ENCODE measurements at places on chromosomes 7 and 10.

- DNase-seq = no peak
These were observed 470.7 kb downstream of the DNAJB6 start for GRCh38 chr7:157807510-157807909.

GRCh38 chr7:114554781-114555537 lies 140.3 kb downstream of the FOXP2 start:
- DNase-seq = no peak

GRCh38 chr7:28408960-28409715 lies 3.2 kb upstream of the CREB5 start:
- peak; percentile 45 for DNase-seq

DNA sequence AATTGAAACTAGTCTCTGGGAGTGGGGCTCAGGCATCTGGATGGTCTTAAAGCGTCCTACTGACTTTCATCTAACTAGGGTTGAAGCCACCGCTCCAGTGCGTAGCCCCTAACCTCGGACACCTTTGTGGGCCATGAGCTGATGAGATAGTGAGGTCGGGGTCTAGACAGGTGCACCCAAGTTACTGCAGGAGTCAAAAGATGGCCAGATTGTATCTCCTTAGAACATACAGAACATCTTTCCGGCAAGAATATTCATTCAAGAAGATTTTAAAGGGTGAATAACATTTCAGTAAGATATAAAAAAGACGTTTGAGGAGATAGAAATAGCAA lies 20.6 kb downstream of the RBM17 start:
- DNase-seq = no peak

DNA sequence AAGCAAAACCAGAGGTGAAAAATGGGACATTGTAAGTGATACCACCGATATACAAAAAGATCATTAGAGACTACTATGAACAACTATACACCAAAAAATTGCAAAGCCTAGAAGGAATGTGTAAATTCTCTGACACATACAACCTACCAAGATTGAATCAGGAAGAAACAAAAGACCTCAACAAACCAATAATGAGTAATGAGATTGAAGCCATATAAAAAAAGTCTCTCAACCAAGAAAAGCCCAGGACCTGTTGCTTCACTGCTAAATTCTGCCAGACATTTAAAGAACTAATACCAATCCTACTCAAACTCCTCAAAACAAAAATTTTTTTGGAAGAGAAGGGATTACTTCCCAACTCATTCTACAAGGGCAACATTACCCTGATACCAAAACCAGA lies 134.0 kb downstream of the TPST1 start:
- no peak for DNase-seq

- peak; percentile 37 for DNase-seq
These were observed 1.1 kb upstream of the KLF14 start for GRCh38 chr7:130734815-130735716.

DNA sequence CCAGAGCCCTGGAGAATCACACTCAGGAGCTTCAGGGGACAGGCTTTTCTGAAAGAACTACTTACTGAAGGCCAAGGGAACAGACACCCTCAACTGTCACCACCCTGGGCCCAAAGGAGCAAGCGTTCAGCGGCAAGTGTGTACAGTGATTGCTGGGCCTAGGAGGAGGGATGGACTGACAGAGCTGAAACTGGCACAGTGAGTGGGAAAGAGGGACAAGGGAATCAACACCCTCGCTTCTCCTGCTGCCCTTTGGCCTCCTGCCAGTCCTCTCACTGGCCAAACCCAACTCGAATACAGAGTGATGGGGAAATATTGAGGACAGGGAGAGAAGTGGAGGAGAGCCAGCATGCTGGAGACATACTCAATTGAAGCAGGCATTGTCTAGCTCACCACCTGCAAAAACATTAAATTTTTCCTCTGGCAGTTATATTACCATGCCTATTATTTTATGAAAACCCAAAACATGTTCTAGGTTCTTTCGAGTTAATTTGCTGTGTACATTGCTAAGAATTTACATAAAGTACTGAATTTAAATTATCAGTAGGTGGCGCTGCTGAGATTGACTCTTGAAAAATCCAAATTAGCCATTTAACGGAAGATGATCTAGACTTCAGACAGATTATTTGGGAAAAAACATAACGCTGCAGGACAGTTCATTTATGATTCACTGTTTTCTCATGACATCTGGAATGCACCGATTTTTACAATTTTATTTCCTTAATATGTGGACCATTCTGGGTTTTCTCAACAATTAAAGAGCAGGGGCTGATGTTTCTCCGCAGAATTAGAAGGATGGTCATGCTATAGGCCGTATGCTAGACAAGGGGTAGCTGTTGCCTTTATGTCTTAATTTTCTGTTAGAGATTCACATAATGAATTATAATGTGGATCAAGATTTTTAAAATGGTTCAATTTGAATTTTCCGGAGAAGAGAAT lies 14.7 kb upstream of the TMEM236 start:
- peak; percentile 13 for DNase-seq

DNA sequence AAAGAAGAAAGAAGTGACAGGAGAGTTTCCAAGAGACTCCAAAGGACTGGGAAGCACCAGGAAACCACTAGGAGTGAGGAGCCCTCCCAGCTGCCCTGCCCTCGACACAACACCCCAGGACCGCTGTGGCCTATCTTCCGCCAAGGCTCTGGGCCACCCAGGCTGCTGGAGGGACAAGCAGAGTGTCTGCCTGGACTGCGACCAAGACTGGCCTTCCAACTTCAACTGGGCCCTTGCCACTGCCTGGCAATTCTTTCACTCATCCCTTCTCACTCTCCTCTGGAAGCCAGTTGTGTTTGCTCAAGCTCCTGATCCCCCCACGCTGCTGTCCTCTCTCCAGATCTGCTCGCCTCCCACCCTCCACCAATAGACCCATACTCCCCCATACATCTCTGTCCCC lies 10.2 kb downstream of the KIAA1549 start:
- no peak for DNase-seq

GRCh38 chr10:110008518-110009339 lies 945 bp downstream of the ADD3 start:
- no peak for DNase-seq

DNA sequence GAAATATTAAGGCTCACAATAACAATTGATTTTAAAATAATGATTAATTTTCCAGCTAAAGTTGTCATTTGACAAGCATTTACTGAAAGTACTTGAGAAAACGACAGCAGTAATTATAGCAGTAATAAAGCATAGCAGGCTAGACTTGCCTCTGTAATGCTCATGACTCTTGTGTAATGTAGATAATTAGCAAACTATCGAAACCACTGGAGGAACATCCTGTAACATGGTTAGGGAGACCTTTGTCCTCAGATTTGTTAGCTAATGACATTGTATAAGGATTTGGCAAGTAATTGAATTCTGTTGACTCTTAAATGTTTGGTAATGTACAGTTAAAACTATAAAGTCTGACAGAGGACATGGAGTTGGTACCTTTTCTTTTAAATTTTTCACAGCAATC lies 24.8 kb downstream of the ARL4A start:
- DNase-seq = no peak

- DNase-seq = no peak
These were observed 8.2 kb downstream of the MAT1A start for GRCh38 chr10:80281292-80281691.

DNA sequence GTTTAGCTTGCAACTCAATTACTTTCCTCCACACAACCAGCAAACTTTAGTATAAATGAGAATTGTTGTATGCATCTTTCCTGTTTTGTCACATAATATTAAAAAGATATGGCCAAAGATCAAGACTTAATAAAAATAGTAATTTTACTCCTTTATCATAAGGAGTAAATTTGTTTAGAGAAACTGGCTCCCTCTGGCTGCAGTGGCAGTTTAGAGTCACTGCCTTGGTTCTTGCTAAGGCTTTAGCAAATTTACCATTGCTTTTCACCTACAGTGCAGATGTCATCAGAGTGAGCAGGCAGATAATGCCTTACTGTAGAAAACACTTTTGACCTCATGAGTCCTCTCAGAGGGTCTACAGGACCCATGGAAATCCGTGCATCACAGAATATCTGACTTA lies 2.6 kb downstream of the PRPF18 start:
- no peak for DNase-seq

DNA sequence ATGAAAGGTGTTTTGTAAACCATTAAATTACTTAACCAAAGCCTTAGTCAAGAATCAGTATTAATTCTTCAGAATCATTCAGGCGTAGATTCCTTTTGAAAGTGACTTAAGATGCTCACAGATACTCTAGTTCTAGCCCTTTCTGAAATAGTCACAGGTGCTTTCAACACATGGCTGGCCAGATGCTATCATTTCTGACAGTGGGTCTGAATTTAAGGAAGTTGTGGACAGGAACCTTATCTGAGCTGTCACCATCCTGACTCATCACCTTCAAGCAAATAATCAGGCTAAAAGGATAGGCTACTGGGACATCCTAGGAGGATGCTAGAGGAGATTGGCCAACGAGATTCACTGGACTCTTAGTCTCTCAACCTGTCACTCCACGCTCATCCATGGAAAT lies 501.5 kb downstream of the LRMDA start:
- no peak for DNase-seq

- DNase-seq = no peak
These were observed 9.8 kb downstream of the LARP4B start for GRCh38 chr10:921471-922414.

- no peak for DNase-seq
These were observed 27.0 kb downstream of the CDK6 start for GRCh38 chr7:92809397-92809759.

DNA sequence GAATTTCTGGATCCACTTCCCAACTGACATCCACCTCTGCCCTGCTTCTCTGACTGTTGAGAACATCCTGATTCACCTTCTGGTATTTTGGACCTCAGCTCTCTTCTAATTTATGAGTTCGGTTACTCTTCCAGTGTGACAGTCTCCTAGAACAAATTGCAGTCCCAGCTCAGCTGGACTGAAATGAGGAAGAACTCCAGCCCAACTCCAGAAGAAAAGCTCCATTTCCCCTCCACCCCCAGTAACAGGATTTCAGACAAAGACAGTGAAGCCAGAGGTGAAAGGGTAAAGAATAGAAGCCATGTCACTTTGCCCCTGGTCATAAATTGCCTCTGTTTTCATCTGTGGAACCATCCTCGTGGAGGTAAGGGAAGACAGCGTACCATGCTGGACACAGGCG lies 26.2 kb upstream of the INHBA start:
- no peak for DNase-seq

DNA sequence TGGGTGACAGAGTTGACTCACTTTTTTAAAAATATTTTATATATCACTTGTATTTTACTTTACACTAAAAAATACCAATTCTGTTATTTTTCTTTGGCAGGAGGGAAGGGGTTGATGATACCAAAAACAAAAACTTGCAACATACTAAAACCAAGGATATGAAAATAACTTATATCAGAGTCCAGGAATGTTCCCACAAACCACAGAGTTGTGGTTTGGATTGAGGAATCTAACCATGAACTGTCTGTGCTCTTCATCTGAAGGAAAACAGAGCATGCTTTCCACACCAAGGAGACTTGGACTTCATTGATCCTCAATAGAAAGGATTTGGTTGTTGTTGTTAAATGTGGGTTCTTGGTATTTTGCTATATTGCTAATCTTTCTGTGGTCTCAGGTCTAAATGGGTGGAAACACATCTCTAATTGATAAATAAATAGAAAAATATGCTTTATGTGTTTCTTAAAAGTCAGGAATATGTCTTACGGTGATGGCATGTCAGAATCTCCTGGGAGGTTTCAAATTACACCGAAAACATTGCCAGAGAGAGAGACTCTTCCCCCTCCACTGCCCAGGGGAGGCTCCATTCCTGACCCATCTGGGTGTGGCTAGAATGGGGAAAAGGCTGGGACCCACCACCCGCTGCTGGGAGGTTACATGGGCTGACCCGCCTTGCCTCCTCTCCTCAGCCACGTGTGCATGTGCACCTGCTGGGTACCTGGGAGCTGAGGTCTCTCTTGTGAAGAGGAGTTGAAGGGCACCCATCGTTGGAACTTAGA lies 46.9 kb upstream of the STK17A start:
- no peak for DNase-seq
